Activated CD4-positive, alpha-beta T cell treated with anti-CD3 and anti-CD28 coated beads, Interleukin-2, amount 50 U/mL, for 48 hours (primary cell): ENCODE measurements at places on chromosomes 7 and 10.
A peak's percentile ranks its signal among the peaks of the same experiment; 100 is the strongest.

GRCh38 chr7:148982654-148983199 is 45.6 kb downstream of the PDIA4 start:
- DNase-seq: no peak

GRCh38 chr7:89655946-89656345 is 498.3 kb upstream of the STEAP1 start:
- DNase-seq: no peak

- no peak for DNase-seq
Observed at GRCh38 chr7:92968502-92968901, 132.1 kb upstream of the CDK6 start.

GRCh38 chr10:108301002-108301401 is 1136.5 kb upstream of the SORCS1 start:
- DNase-seq: no peak

GRCh38 chr10:50582766-50583762 is 40.7 kb downstream of the SGMS1 start:
- no peak for DNase-seq

GRCh38 chr10:103078309-103078615 is 114.8 kb downstream of the NT5C2 start:
- DNase-seq: no peak

DNA sequence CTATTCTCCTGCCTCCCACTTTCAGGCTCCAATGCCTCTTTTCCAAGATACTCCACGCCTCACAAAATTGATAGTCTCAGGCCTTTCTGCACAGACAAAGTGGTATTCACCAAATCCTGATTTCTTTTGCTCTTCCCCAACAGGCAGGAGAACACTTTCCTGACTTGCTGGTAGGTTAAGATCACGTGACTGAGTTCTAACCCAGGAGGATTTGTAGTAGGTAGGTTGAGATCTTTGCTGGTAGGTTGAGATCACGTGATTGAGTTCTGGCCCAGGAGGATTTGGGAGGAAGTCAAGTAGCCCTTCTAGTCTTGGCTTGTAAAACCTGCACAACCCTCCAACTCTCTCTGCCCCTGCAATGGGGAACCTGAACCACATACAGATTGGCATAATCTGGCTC is 741.5 kb downstream of the TYW1 start:
- DNase-seq: no peak

DNA sequence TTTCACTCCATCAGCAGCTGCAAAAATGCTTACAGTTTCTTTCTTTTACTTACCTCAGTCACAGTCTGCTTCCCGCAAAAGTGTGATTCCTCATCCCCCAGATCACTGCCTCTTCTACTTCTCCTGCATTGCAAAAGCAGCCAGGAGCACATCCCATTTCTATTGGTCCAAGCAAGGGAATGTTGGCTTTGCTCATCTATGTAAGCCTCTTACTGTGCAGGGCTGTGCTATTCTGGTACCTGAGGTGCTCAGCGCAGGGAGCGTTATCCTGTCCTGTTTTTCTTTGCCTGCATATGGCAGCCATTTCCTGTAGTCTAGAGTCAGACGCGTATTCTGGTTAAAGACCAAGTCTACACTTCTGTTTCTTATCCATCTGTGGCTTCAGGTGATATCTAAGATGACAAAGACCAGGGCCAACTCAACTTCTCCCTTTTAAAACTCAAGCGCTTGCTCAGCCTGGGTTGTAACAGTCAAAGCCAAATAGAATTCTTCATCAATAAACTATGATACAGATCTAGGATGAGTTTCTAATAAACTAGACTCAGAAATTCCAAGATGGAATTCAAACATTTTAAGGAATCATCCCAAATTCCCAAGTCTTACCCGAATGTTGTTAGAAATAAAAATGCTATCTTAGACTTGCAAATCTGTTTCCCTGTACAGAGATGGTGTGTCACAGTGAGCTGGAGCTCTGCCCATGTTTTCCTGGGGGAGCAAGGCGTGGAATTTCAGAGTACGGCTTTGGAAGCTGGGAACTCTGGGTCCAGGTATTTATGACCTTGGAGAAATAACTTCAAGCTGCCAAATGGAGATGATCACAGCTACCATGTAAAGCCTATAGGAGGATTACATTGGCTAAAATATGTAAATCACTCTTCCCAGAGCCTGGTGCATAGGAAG is 6.1 kb upstream of the RBM17 start:
- no peak for DNase-seq

- DNase-seq: no peak
Observed at GRCh38 chr7:50952544-50952943, 169.8 kb upstream of the GRB10 start.

- DNase-seq: no peak
Observed at GRCh38 chr7:137742051-137742450, 104.7 kb downstream of the DGKI start.

DNA sequence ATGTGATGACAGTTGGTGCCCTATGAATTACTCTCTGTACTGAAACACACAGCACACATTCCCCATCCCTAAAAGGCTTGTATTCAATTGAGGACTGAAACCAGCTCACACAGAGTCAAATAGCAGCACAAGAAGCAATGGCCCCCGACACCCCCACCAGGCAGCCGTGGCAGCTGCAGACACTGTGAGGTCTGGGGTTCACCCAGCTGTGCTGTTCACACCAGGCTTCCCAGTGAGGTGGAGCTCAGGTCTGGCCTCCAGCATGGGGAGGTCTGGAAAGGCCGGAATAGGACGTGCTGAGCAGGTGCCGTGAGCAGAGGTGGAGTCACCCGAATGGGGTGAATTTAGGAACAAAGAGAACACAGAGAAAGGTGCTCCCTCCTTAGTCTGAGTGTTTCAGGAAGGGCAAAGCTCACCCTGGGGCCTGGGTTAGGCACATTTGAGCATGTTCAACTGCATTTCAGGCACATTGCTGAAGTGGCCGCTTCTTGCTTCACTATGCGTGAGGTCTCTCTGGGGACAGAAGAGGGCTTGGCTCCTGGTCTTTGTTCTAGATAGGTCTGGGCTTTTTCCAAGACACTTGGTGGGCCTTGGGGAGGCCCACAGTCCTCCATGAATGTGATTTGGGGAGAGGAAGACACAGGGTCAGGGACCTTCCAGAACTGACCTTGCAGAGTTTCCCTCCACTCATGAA is 41.1 kb downstream of the C10orf120 start:
- no peak for DNase-seq

DNA sequence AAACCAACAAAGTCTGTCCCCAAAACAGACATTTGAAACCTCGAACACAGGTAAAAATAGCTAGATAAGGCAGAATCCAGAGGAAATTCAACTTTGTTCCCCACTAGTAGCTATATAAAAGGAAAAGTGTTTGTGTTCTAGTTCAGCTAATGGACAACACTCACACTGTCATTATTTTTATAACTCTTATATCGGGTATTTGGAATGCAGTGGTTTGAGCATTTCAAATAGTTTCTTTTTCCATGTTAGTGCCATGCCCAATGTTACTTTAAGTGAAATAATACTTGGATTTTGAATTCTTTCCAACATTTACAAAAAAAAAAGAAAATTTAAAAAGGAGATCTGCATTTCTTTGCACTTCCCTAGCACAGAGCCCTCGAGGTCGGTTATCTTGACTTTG is 213.6 kb downstream of the DOCK4 start:
- DNase-seq: no peak

DNA sequence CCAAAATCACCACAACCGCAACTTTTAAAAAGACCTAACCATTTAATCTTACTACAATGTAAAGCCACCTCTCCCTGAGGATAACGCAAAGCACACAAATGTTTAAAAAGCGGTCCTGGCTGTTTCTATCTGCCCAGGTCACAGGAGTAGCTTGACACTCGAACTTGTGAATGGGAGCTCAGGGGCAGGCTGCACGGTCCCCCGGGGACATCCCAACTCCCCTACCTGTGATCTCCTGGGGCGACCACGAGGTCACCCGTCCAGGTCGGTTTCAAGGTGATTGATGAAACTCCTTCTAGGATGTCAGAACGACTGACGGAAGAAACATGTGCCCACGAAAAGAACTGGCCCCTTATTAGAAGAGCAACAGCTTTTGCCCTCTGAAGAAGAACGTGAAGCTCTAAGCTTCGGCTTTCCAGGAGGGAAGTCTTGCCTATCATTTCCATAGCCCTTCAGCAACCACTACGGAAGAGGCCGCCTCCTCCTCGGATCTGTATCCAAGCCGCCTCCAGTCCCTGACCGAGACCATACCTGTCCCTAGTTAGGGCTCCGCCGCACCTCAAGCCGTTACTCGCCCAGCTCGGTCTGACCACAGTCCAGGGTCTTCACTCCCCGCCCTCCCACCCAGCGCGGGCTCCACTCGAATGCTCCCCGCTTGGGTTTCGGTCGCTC is 459 bp downstream of the CYCS start:
- peak; percentile 21 for DNase-seq

GRCh38 chr10:77970869-77971803 is 44.6 kb upstream of the DLG5 start:
- DNase-seq: no peak

DNA sequence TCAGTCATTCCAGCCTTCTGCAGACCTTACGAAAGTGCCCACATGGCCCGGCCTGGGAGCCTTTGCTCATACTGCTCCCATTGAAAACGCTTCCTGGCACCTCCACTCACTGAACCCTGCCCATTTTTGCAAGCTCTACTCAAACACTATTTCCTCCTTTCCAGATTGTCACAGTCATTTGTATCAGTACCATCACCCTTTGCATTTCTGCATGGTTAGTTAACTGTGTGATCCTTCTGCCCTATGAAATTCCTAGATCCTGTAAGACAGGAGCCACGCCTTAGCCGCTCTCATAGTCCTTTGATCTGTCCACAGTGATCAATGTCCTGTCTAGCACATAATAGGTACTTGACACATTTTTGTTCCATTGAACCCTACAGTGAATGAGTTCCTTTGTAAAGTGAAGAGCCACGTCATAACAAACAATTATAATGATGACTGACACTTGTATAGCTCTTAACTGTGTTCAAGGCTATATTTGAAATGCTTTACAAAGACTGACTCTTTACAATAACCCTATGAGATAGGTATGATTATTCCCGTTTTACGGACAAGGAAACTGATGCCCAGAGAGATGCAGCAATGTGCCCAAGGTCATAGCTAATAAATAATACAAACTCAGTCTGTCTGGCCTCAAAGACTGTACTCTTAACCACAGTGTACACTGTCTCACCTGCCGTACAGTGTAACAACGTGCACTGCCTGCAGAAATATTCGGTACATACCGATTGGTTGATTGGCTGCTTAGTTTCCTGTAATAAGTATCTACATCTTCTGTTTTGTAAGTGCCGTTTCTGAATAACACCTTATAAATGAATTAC is 16.6 kb upstream of the ITIH2 start:
- no peak for DNase-seq

DNA sequence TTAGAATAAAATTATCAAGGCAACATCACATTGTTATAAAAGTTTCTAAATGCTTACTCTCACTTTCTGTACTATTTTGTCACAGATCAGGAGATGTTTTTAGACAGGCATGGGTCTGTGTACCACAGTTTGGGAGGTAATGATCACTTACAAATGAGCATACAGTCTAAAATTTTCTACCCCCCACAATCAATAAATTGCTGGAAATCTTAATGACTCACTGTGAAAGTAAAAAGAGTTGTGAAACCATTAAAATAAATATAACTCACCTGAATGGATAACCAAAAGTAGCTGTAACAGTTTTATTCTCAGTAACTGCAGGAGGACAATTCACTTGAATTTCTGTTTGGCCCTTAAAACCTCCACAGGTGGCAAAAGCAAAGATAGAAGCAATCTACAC is 13.2 kb downstream of the SYPL1 start:
- no peak for DNase-seq

GRCh38 chr10:123390874-123391273 is 236.7 kb downstream of the BUB3 start:
- DNase-seq: no peak

DNA sequence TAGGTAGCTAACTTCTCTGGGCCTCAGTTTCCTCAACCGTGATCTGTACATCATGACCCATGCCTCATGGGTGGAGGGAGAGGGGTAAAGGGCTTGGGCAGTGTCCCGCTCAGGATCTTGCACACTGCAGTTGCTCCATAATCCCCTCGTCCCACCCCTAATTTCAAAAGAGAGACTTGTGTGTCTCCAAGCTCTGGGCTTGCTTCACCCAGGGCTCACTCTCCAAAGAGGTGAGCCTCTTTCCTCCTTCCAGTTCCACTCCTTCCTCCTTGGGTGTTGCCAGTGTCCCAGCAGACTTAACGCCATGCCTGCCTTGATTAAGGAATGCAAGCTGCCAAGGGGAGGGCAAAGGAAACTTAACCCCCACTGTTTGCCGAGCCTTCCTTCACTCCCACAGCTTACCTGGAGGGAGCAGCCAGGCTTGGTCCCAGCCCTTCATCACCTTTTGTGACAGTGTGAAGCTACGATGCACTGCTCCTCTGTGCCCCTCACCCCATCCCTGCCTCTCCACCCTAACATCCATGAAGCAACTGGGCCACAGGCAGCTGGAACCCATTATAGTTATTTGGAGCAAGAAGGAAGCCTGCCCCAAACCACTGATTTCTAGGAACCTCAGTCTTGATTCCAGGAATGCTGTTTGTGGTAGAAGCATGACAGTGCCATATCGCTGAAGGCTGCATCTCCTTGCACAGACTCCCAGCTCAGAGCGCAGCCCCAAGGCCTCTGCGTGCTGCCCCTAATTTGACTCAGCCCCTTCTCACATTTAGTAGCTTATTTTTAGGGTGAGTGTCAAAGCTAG is 363.3 kb downstream of the TNS3 start:
- no peak for DNase-seq

GRCh38 chr7:139775829-139776266 is 1.9 kb downstream of the HIPK2 start:
- peak; percentile 54 for DNase-seq

DNA sequence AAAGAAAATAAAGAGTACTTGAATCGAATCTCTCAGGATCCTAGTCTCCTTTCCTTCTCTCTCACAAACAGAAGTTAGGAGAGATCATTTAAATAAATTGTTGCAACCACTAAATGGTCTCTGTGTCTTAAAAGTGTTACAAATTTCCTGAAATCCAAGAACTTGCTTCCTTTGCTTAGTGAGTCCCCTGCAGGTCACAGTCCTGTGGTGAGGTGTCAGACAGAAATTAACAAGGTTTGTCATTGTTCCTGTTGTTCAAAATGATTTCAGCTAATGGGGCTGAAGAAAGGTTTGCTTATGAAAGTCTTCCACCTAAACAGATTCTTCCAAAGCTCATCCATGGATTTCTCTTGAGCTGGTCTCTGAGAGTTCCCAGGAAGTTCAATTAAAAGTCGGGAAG is 151.6 kb upstream of the SLC26A5 start:
- DNase-seq: no peak

- DNase-seq: no peak
Observed at GRCh38 chr10:63491588-63492316, 26.0 kb upstream of the JMJD1C start.

GRCh38 chr10:127996586-127996985 is 89.7 kb downstream of the PTPRE start:
- DNase-seq: no peak

DNA sequence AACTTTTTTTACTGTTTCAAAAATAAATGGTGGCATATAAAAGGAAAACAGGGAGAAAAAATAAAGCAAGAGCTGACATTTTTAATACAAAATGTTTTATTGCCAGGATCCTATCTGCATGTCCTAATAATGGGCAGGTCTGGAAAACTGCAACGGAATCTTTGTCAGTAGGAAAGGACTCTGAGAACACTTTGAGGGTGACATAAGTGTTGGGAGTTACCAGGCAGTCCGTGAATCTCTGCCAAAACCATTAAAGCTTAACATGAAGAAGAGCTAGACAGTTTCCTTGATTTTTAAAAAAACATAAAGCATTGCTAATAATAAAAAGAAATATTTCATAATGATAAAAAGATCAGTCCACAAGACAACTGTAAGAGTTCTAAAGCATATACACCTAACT is 80.7 kb downstream of the AGMO start:
- DNase-seq: no peak
